ENCODE measurements at places on chromosomes 7 and 10.
A peak's percentile ranks its signal among the peaks of the same experiment; 100 is the strongest.

GRCh38 chr10:80535671-80536360 is 1.9 kb upstream of the SH2D4B start:
- DNase-seq, result peak; percentile 80

- DNase-seq, result no peak
These were observed 5.3 kb downstream of the CYP3A7 start for GRCh38 chr7:99729486-99730237.

DNA sequence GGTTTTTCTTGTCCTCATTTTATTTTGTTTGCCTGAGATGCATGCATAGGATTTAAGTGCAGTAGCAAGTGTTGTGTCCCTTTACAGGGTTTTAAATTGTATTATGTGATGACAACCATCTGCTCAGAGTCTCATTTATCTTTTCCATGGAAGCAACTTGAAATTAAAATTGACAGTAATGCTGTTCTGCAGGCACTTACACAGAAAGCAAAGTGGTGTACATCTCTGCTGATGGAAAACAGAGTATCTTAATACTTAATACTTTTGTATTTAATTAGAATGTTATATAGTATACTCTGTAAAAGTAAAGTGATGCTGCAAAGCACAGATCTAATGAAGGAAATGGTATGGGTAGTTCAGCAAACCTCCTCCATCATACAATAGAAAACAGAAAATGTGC is 482.9 kb downstream of the POM121L12 start:
- no peak for DNase-seq

DNA sequence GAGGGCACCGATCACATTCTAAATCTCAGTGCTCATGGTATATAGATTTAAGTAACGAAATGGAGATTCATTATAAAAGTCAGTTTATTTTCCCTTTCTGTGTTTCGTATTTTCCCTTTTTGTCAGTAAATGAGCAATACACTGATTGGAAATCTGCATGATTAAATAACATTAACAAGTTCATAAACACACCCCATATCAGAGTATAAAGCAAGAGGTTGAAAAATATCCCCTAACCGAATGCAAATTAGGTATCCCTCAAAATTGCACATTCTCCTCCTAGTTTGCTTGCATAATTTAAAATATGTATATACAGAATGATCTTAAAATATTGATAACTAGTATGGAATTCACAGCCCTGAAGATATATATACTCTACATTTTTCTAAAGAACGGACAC is 64.6 kb downstream of the SLC37A3 start:
- DNase-seq, result no peak

DNA sequence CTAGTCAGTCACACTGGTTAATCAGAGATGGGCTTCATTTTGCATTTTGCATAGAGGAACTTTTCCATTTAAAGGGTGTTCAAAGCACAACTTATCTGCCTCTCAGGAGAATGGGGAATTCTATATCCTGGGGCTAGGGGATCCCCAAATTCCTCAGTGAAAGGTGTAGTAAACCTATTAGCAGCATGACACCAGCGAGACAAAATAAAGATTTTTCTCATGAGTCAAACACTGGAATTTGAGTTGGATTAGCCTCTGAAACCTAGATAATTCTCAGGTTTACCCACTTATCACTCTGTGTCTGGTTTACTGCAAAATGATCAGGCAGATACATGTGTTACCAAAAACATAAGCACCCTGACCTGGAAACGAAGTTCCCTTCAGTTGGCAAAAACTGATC is 2.1 kb downstream of the AFAP1L2 start:
- DNase-seq, result no peak

DNA sequence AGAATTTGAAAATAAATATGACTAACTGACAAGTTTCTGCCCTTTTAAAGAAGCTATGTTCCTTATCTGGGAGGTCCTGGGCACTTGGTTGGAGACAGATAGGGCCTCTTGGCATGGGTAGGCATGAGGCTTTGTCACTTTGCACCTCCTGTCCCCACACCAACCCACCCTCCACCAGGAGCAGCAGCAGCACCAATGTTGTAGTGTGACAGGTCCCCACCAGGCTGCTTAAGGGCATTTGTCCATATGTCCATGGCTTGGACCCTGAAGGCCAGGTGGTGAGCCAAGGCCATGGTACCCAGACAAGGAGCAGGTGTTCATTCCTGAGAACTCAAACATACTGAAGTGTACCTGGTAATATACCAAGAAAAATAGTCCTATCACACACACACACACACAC is 629.1 kb downstream of the ACTR3B start:
- no peak for DNase-seq

GRCh38 chr10:43250615-43251418 is 16.0 kb downstream of the RASGEF1A start:
- DNase-seq, result no peak

DNA sequence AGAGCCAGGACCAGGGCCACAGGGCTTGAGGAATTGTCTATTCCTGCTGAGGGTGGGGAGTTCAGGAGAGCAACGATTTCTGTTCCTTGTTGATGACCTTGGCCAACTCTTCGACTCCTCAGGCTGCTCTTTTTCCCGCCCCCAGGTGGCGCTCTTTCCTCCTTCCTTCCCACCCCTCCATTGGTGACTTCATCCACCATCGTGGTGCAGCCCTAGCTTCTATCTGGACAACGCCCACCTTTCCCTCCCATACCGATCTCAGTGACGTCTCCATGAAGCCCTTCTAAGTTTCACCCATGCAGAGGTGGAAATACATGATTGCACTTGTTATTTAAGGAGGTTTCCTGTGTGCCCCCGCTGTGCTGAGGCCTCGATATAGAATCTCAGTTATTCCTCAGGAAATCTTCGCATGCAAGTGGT is 22.1 kb upstream of the CARD11 start:
- DNase-seq, result peak; percentile 71

Data from CD4-positive, alpha-beta T cell treated with Interleukin-12 subunit alpha and Interleukin-12 subunit beta, for 1 hour (primary cell).